Suppressor macrophage treated with lipopolysaccharide for 4 hours (primary cell): ENCODE measurements at places on chromosomes 12 and 14.

DNA sequence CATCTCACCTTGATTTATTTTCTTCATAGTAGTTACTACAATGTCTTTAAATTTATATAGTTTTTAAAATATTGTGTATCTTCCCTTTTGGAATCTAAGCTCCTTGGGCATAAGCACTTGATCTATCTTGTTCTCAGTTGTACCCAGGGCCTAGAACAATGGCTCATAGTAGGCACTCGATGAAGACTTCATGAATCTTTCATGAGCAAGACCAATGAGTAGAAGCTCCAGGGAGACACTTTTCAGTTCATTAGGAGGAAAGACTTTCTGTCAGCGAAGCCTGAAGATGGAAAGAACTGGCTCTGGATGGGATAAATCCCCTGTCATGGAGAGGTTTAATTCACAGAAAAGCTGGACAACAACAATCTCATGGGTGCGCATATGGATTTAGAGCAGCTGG, 140.2 kb upstream of the CRY1 start:
- DNase-seq, result no peak

DNA sequence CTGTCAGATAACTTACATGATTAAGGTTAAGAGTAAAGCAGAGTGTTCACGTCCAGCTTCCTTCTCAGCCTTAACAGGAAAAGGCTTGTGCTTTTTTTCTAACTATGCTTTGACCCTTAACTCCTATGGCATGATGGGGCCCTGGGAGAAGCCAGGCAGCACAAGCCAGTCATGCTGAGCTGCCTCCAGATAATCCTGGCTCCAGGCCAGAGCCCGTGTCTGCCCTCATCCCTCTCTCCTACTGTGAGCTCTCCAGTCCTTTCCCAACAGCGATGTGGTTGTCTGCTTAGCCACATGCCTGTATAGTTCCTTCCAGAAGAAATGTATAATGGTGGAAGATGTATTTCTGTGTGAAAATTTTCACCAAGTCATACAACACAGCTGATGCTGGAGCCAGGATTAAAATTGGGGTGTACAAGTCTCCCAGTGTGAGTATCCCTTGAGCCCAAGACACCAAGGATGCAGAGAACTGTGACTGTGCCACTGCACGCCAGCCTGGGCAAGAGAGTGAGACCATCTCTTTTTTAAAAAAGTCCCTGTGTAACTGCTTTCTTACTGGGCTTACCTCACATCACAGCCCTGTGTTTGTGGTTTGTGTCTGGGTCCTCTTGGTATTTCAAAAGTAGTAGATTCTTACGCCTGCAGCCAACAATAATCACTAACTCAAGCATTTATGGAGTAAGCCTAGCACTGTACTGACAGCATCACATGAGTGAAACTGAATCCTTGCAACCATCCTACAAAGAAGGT, 7.9 kb upstream of the ITFG2 start:
- DNase-seq, result no peak

DNA sequence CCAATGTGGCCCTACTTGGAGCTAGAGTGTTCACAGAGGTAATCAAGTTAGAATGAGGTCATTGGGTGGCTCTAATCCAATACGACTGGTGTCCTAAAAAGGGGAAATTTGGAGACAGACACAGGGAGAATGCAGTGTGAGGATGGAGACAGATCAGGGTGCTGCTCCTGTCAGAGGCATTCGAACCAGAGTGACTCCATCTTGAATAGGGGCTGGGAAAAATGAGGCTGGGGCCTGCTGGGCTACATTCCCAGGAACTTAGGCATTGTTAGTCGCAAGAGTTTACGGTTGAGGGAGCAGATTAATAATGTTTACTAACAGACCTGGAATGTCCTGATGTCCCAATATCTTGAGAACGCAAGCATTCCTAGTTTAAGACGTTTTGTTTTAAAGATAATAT, 20.2 kb downstream of the TNFAIP2 start:
- peak; percentile 24 for DNase-seq

GRCh38 chr12:89215196-89215595, 137.1 kb downstream of the DUSP6 start:
- peak; percentile 34 for DNase-seq
